Activated T-cell treated with anti-CD3 and anti-CD28 coated beads for 24 hours (primary cell): ENCODE measurements at places on chromosomes 5 and 9.
A peak's percentile ranks its signal among the peaks of the same experiment; 100 is the strongest.

- peak; percentile 48 for DNase-seq
Measured at GRCh38 chr5:140351609-140352334, 5.4 kb upstream of the HBEGF start.

GRCh38 chr5:14035859-14036503 is 91.5 kb upstream of the DNAH5 start:
- no peak for DNase-seq

- no peak for DNase-seq
Measured at GRCh38 chr5:157029457-157029856, 29.5 kb downstream of the HAVCR1 start.

- peak; percentile 71 for DNase-seq
Measured at GRCh38 chr5:175464074-175464941, 14.1 kb upstream of the SFXN1 start.

- DNase-seq = no peak
Measured at GRCh38 chr9:19117039-19117716, 10.1 kb downstream of the PLIN2 start.

DNA sequence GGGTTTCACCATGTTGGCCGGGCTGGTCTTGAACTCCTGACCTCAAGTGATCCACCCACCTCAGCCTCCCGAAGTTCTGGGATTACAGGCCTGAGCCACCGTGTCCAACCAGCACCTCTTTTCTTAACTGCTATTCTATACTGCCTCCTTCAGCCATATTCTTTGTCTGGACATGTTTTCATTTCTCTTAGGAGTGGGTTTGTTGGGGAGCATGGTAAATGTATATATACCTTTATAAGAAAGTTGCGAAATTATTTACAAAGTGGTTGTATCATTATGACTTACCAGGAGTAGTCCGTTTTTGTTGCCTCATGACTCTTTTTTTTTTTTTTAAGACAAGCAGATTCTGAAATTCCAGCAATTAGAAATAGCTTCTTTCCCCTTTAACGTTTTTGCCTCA is 38.7 kb downstream of the CDC42SE2 start:
- no peak for DNase-seq

GRCh38 chr9:20462410-20462809 is 159.9 kb downstream of the MLLT3 start:
- no peak for DNase-seq

DNA sequence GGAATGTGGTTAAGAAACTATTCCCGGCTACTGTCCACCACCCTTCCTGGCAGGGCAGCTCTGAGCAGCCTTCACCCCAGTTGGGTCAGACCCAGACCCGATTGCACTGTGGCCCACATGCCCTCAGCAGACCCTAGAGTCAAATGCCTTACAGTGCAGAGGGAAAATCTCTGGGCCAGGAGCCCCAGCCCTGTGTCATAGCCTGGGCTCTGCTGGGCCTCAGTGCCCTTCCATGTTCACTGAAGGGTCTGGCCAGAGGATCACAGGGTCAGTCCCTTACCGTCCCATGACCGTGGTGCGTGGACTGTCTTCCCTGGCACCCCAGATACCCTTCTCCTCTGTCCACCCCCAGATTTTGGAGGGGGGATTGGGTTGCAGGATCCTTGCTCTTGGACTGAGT is 73.5 kb upstream of the COL5A1 start:
- DNase-seq = no peak

DNA sequence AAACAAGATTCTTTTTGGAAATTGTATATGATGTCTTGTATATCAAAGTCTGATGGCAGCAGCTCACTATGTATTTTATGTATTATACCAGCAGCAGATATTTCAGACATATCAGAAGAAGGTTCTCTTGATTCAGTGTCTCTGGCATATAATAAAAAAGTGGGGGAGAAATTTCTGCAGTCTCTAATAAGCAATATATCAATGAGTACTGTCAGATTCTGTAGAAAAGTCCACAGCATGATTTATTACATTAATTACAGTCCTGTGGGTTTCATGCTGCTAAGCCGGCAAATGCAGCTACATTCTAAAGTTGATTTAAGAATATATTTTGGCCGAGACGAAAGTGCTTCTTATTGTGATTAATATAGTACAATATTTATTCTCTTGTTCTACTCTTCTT is 113.1 kb downstream of the KIAA1958 start:
- DNase-seq = no peak

DNA sequence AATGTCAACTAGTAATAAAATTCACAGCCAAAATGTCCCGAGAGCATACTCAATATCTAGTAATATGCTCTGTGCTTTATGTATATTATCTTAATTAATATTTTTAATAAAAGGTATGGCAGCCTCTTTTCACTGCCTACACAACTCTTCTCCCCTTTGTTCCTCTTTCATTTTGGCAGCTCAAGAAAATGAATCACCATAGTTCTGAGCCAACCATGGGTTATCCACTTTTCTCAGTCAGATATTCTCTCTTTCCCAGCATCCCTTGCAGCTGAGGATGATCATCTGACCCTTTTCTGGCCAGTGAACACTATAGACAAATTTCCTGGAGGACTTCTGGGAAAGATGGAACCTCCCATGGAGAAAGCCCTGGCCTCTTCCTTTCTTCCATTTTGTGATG is 8.2 kb upstream of the DOCK8 start:
- DNase-seq = no peak

- no peak for DNase-seq
Measured at GRCh38 chr9:126833020-126833419, 27.4 kb upstream of the ZBTB34 start.

GRCh38 chr9:128550226-128550625 is 2.2 kb upstream of the SPTAN1 start:
- DNase-seq = peak; percentile 33

DNA sequence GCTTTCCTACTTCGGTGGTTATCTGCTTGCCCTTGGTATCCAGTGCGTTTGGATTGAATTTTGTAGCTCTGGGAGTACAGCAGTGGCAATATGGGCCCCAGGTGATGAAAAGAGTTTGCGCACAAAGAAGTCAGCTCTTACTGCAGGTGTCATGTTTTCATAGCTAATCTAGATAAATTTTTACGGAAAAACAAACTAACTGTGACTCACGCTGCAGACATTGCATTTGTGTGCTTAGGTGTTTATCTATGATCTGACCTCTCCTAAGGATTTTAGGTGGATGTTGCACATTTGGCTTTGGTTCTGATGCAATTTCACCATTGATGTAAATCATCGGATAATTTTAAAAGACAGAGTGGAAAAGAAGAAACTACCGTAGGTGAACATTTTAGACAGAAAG is 92.1 kb downstream of the VCAN start:
- no peak for DNase-seq

- DNase-seq = no peak
Measured at GRCh38 chr5:157690690-157691433, 19.5 kb downstream of the C5orf52 start.

GRCh38 chr5:59765446-59765845 is 128.1 kb downstream of the PDE4D start:
- DNase-seq = no peak

DNA sequence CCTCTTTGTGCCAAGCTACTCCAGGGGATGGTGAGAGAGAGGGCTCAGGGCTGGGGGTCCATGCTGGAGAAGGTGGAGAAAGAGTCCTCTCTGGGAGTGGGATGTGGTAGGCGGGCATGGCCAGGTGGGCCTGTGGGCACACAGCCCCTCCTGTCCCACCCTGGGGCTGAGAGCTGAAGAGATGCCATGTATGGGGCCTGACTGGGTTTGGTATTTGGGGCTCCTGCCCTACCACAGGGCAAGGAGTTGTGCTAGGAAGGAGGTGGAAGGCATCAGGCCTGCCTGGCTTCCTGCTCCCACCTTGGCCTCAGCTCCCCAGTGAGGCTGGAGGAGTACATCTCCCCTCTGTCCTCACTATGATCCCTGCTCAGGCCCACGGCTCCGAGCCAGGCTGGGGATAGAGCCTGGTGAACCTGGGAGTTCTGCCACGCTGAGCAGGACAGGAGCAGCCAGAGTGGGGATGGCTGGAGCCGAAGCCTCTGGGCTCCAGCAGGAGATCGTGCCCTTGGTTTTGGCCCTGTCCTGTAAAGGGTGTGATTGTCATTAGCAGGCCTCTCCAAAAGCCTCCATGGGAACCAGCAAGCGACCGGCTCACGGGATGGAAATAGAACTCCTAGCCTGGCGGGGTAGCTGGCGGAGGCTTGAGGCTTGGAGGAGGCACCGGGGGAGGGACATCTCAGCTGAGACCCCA is 75.5 kb downstream of the CACNA1B start:
- no peak for DNase-seq

DNA sequence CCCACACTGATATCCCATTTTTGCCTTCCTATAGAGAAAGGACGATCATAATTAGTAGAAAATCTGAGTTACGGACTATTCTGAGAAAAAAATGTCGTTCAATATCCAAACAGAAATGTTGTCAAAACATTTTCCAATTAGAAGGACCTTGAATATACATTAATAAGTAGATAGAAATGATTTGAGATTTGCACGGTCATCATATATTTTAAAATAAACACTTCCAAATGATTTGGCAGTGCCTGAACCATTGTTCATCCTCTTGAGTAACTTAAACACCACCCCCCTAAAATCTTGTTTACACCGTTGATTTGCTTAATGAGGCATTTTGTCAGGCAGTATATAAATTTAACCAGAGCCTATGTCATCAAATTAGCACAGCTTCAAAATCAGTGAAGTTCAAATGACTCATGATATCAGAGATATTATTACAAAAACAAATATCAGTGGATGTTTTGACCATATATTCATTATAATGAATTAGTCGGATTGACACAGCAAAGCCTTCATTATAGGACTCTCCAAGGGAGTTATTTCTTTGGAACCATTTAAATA is 105.0 kb downstream of the ACTL7B start:
- DNase-seq = no peak

- no peak for DNase-seq
Measured at GRCh38 chr9:134891053-134891452, 10.4 kb downstream of the FCN2 start.

- DNase-seq = no peak
Measured at GRCh38 chr5:131392466-131393095, 128.7 kb downstream of the CDC42SE2 start.

- no peak for DNase-seq
Measured at GRCh38 chr9:127038531-127038930, 83.9 kb downstream of the ANGPTL2 start.

DNA sequence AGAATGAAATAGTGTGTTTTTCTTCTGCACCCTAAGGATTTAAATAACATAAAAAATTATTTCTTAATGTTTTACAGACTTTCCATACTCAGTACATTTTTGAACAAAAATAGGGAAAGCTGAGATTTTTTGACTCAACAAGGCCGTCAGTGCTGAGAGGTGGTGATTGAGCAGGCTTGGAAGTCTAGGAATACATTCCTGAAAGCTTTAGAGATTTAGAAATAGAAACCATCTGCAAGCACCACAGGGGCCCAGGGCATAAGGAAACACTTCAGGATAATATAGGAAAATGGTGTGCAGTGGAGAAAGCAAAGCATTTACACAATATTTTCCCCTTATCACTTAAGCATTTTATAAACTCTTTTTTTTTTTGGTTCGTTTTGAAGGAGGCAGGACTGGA is 5.2 kb downstream of the BASP1 start:
- DNase-seq = no peak

- peak; percentile 33 for DNase-seq
Measured at GRCh38 chr9:111926421-111926875, 29.8 kb downstream of the UGCG start.

DNA sequence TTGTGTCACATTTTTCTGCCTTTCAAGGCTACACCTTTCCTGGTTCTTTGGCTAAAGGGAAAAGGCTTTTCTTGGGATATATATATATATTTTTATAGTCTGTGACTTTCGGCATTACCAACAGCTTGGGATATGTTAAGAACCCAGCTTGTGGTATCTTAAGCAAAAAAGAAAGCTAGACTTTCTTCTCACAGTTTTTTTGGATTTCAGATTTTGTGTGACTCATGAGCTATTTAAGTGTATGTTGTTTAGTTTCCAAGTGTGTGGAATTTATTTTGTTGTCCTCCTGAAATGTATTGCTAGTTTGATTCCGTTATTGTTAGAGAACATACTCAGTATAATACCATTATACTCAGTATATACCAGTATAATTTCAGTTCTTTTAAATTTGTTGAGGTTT is 64.8 kb downstream of the ERCC6L2 start:
- no peak for DNase-seq
